ENCODE measurements at places on chromosomes 3 and 15.

GRCh38 chr15:94353488-94353820 lies 122.1 kb downstream of the MCTP2 start:
- DNase-seq, result no peak

DNA sequence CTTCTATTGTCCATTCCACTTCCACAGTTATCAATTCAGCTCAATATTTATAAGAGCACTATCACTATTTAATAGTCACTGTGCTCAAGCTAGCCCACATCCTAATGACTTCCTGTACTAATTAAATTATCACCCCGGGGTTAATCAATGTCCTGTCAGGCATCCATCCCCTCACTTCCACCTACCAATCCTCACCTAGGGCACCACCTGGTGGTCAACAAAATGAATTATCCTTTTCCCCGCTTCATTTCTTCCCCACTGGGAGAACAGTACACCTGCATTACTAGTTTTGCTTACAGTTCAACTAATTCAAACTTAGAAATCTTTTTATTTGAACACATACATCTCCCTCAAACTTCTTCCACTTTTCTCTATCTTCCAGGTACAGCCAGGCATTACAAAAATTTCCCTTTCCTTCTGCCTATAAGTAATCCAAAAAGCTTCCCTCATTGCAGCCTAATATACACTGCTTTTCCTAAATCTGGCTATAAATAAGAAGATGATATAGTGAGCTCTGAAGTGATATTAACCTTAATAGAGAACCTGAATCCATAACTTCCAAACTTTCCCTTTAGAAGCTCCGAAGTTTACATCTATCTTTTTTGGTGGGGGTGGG lies 68.5 kb downstream of the TMCC1 start:
- no peak for DNase-seq

- no peak for DNase-seq
Observed at GRCh38 chr3:57852896-57853295, 96.8 kb downstream of the SLMAP start.

GRCh38 chr3:167691366-167691765 lies 37.6 kb upstream of the WDR49 start:
- no peak for DNase-seq

DNA sequence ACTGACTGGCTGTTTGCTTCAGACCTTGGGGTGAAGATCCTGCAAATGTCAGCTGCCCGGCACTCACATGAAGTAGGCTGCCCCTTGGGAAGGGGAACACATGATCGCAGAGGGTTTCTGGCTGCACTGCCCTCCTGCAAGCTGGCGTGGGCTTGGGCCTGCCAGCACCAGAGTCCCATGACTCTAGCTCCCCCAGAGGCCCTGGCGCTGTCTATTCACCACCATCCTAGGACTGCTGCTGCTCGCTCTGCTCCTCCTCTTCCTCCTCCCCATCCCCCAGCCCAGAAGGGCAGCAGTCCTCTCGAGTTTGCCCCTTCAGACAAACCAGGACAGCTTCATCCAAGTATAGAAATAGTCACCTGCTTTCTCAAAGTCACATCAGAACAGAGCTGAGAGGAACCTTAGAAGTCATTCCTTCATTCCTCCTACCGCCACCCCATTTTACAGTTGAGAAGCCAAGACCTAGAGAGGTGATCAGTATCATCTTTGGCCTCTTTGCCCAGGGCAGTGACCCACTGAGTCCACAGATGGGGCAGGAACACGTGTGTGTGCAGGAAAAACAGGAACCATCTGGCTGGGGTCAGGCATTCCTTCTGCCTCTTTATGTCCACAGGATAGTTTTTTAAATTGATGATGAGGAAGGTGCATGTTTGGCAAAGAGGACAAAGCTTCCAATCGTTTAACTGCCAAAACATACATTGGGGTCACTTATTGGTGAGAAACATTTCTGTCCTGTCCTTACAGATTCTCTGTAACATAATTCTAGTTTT lies 13.2 kb downstream of the DPH3 start:
- no peak for DNase-seq

- DNase-seq, result no peak
Observed at GRCh38 chr3:144458283-144458682, 486.7 kb downstream of the DIPK2A start.

DNA sequence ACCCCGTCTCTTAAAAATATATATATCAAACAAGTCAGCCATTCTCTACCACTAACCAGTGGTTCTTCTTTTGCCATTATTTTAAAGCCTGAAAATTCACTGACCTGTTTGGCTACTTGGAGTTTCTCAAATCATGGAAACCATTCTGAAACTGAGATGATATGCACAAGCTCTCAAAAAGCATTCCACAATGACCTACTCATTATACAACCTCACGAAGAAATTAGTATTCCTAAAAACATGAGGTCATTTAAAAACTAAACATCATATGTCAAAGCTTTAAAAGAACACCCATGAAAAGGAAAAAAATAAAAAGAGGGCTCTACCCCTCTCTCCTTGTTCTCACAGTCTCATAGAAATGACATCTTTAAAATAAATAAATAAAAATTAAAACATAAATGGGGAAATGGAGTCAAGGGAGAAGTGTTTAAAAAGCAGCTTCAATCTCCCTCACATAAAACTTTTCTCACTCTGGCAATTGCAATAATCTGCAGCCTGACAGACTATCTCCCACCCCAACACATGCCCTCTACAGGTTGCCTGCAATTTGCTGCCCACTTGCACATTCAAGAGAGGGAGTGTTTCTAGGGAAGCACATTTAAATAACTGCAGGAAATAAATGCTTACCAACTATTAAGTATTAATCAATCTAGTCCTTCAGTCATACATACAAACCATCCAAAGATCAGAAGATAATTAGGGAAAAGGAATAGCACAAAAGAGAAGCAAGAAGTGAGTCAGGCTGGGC lies 73.3 kb downstream of the TRANK1 start:
- DNase-seq, result no peak

GRCh38 chr3:111715911-111716523 lies 120.9 kb upstream of the ZBED2 start:
- no peak for DNase-seq

GRCh38 chr15:98874370-98874769 lies 133.2 kb downstream of the PGPEP1L start:
- DNase-seq, result no peak

- no peak for DNase-seq
Observed at GRCh38 chr3:161689584-161690298, 193.1 kb downstream of the OTOL1 start.

DNA sequence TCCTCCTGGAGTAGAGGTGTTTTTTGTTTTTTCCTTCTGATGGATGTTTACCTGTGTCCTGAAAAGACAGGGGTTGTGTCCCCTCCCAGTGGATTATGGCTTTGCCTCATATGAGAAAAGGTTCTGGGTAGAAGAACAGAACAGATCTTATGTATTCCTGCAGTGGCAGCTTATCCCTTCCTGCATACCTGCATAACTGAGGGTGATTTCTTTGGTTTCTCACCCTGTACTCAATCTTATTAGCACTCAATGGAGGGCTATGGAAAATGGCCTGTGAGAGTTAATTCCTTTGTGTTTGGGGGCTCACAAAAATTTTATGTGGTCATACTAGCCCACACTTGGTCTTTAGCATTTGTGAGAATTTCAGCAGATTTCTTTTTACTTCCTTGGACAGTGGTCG lies 482.0 kb upstream of the ONECUT1 start:
- no peak for DNase-seq

DNA sequence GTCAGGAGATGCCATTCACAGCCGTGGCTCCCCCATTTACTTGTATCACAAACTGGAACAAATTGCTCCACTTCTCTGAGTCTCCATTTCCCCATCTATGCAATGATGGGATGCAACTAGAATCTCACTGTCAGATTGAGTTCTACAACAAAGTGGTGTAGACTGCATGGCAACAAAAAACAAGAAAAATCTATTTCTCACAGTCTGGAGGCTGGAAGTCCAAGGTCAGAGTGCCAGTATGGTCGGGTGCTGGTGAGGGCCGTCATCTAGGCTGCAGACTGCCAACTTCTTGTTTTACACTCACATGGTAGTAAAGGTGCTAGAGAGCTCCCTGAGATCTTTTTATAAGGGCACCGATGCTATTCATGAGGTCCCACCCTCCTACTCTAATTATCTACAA lies 158.4 kb upstream of the BCL6 start:
- DNase-seq, result no peak
